Fibroblast of skin of left biceps (primary cell): ENCODE measurements at places on chromosomes 6 and 20.
A peak's percentile ranks its signal among the peaks of the same experiment; 100 is the strongest.

DNA sequence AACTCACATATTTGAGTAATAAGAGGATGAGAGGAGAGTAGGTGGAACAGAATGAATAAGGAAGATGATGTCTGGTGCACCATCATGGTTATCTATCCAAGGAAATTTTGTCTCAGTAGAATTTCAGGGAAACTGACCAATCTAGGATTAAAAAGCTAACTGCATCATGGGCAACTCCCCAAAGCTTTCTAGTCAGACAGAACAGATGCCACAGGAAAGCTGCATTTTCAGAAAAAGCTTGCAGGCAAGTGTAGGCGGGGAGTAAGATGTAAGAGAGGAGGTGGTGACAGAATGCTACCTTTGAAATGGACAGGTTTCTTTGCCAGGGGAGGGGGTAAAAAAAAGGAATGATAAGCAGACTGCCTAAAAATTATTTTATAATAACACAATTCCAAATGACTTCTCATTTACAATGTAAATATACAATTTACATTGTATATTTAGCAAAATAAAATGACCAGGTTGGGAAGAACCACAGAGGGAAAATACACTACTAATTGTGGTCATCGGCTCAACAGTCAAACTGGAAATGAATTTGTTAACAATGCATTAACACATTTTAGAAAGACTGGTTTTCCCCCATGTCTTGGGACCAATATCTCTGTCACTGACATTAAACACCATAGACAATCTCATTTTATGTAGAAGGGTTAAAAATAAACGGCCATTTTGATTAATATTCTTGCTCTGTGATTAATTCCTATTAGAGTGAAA lies 15.1 kb downstream of the NHSL1 start:
- DNase-seq: no peak

GRCh38 chr6:149852180-149852579 lies 12.0 kb downstream of the LRP11 start:
- DNase-seq: no peak

DNA sequence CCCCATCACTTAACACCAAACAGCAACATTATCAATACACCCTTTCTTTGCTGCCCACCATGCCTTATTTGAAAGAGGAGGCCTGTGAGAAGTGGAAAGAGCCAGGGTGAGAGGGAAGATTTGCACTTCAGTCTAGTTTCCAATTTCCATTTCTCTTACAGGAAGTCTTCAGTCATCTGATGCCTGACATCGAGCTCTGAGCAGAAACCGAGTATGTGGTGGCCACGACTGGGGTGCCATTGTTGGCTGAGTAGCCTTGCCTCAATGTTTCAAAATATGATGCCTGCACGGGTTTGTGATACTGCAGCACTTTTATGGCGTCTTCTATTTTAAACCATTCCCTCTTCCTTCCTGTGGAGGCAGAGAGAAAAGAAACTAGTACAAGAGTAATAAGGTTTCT lies 39.8 kb upstream of the SMIM29 start:
- no peak for DNase-seq

- DNase-seq: no peak
These were observed 25.1 kb upstream of the KIAA0408 start for GRCh38 chr6:127484212-127484863.

DNA sequence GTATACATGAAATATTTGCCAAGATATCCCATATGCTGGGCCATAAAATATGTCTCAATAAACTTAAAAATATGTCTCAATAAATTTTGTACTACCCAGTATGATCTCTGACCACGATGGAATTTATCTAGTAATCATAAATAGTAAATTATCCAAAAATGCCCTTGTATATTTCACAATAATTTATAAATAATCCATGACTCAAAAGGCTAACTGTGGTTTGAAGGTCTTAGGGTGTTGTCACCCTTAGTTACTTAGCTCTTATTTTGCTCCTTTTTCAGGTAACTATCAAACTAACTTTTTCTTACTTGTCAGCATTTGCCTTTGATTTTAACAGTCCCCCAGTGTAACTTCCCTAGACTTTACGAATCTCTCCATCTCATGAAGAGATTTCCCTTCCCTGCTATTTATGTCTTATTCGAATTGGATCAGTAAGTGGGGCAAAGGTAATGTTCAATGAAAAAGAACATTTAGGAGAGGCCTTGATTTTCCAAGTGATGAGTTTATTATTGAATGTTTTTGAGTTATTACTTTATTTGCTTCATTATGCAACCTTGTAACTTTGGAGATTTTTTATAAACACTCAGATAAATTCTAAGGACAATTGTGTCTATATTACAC lies 109.0 kb upstream of the THBS2 start:
- DNase-seq: no peak

DNA sequence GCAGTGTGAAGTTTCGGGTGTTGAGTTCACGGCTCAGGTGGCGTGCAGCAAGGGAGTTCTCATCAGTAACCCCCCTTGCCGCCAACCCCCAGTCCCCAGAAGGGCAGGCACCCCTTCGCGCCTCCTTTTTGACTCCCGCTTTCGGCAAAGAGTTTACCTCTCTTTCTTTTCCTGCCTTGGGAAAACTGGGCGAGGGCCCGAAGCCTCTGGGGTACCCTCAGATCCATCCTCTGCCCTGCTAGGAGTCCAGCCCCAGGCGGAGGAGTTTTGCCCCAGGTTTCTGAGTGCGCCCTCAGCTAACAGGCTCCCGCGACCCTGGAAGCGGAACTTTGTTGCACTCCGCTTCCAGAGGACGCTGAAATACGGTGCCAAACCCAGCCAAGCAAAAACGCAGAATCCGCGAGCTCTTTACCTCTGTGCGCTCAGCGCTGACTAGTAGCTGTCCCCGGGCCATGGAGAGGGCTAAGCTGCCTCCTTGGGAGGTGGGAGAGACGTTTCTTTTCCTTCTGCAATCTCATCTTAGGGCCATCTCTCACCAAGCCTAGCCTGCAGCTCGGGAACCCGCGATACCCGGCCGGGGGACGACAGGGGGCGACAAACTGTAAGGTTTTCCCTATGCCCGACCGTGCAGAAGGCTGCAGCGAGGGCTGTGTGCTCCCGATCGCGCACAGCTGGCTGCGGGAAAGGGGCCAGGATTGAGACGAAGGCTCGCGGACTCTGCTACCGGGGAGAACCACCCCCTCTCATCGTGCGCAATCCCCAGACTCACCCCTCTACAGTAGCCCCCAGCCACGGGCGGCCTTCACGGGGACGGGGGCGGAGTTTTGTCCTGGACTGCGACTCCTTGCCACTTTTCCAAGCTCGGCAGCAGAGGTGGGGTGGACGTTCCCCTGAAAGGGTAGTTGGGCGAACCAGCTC lies 2.7 kb upstream of the PAX1 start:
- DNase-seq: peak; percentile 28

- no peak for DNase-seq
These were observed 194.5 kb upstream of the PLN start for GRCh38 chr6:118353564-118353963.

DNA sequence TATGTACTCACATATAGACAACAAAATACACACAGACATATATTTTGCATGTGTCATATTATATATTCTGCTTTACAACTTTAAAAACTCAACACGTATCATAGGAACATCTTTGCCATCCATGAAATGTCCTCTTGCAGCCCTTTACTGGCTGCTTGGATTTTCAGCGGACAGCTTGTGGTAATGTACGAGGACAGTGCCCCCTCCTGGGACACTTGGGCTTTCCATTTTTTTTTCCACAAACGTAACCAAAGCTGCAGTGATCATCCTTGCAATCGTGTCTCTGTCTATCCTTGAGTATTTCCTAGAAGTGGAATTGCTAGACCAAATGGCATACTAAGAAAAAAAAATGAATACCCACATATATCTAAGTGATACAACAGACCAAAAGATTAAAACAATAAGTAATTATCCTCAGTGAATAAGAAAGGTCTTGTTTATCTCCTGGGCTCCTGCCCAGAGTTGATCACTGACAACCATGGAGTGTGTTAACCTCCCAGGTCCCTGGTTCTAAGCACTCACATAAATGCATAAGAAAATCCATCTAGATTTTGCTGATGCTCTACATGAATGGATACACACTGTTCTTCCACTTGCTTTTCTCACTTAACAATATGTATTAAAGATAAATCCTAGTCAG lies 18.1 kb downstream of the BPI start:
- peak; percentile 17 for DNase-seq

GRCh38 chr6:44727651-44728630 lies 340.4 kb downstream of the CDC5L start:
- DNase-seq: no peak

DNA sequence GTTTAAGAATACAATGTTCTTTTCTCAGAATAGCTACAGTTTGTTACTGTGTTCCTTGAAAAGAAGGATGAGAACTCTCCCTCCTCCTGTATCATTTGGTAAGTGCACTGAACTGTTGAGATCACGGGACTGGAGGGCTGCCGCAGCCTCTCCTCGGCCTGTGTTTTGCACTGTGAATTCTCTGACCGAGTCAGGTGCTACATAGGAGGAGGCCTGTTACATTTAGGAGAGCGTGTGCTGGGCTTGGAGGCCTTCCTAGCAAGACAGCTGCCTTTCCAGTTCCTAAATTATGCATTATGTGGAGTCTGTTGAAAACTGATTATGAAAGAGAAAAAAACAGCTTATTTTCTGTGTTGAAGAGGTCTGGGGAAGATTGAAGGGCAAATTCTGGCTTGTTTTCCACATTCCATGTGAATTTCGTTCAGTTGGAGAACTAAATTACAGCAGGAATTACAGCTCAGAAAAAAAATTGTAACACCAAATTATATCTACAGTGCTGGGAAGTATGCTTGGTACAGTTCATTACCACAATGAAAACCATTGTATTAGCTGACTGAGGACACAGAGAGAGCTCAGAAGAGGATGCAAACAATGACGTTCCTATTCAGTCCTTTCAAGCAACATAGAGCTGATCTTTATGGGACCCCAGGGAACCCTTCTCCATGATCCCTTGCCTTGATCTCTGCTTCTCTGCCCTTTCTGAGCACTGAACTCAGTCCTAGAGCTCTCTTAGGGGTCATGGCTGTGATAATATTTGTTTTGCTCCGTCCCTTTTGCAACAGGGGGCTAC lies 2.8 kb downstream of the TMC2 start:
- DNase-seq: no peak

- no peak for DNase-seq
These were observed 61.2 kb downstream of the TNFAIP3 start for GRCh38 chr6:137928286-137928685.

- DNase-seq: peak; percentile 80
These were observed 40.4 kb downstream of the PSMB9 start for GRCh38 chr6:32894085-32895005.

DNA sequence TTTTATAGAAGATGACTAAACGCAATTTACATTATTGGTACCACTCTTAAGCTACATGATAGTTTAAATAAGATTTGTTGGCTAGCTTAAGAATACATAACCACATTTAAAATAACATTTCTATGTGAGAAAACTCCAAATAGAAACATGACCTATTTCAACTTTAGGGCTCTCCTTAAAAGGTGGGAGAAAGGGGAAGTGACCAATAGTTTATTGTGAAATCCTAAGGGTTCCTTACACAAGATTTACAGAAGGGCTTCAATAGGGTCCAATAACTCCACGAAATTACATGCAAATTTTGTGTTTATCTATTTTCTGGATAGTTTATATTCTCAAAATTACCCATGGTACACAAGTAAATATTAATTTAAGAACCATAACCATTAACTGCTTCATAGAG lies 91.6 kb upstream of the DST start:
- no peak for DNase-seq

GRCh38 chr6:33128318-33128717 lies 52.5 kb downstream of the HLA-DPB1 start:
- no peak for DNase-seq

GRCh38 chr20:15099130-15099529 lies 761.7 kb upstream of the FLRT3 start:
- no peak for DNase-seq
